Astrocyte (in vitro differentiated cells and primary cell): ENCODE measurements at places on chromosomes 12 and 14.

DNA sequence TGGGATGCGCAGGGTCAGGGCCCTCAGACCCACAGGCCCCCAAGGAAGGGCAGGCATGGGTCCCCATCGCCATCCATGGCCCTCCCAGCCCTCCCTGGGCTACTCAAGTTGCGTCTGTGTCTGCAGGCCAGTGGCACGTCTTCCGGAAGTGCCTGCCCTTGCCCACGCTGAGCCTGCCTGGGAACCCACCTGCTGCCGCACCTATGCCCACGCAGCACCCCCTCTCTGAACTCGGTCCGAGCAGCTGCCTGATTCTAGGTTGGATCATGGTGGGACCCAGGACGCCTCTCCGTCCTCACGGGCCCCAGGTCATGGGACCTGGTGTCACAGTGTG lies 182.8 kb downstream of the ADGRD1 start:
- no peak for DNase-seq

DNA sequence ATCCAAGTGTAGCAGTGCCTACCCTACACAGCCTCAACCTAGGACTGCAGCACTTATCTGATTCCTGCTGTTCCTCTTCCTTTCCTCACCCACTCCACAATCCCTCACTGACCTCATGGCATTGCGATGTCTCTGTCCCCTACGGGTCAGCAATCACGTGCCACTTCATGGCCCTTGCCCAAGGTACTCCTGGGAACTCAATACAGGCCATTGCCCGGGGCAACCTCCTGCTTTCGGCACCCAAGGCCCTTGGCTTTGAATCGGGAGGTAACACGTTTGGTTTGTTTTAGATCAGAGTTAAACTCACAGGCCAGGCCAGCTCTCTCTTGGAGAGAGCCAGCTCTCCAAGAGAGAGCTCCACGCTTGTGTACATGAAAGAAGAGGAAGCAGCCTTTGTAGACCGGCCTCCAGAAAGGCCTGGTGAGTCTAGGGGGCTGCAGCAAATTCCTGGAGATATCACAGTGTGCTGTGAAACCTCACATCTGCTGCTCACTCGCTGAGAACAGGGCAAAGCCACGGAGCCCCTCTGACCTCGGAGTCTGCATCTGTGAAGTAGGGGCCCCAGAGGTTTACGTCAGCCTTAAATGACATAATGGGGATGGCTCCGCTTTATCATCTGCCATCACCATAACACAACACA lies 12.2 kb downstream of the CLMN start:
- no peak for DNase-seq

- DNase-seq: no peak
Measured at GRCh38 chr14:66041582-66041981, 444.6 kb upstream of the CCDC196 start.

- no peak for DNase-seq
Measured at GRCh38 chr12:131618303-131618658, 92.6 kb upstream of the SFSWAP start.

- no peak for DNase-seq
Measured at GRCh38 chr12:7479771-7480170, 23.8 kb downstream of the CD163 start.

DNA sequence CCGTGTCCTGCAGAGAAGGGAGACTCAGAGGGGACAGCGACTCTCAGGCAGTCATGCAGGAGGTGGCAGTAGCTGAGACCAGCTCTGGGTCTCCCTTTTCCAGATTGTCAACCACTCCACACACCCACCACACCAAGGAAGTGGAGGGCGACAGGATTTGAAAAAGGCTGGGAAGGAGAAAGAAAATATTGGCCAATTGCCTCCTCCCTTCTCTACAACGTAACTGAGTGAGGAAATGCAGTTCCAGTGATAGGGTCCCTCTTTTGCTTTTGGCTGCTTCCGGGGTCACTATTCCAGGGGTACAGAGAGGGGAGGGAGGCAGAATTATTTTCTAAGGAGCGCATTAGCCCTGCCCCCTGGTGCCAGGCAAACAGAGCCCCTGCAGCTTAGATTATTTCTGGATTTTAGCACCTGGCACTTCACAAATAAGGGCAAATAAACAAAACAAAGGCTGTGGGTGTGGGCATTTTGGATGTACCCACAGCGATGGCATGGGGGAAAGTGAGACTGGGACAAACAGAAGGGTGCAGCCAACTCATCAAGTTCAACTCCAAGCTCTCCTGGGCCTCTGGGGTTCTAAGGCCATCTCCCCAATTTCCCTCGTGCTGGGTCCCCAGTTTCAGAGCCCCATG lies 20.4 kb downstream of the ASB2 start:
- no peak for DNase-seq
